ENCODE measurements at places on chromosomes 1 and 21. TPM values are rescaled to one million over a fixed set of nuclear protein-coding genes. Genes with fewer than 3 reads are reported as not detected.

CACNA1E gene
- total RNA-seq = 0.05 TPM

CDK18 gene
- total RNA-seq = 0.27 TPM

GRHL3 gene
- total RNA-seq = not detected

LCE2C gene
- total RNA-seq = not detected

LRRC71 gene
- not detected for total RNA-seq

OR2L2 gene
- total RNA-seq = 0.11 TPM

ELF3 gene
- 0.55 TPM for total RNA-seq

CYP2J2 gene
- total RNA-seq = 1.0 TPM

S100A9 gene
- total RNA-seq = not detected

MXRA8 gene
- total RNA-seq = 0.11 TPM

IGSF3 gene
- total RNA-seq = 0.68 TPM

PLA2G5 gene
- total RNA-seq = not detected

IL12RB2 gene
- 27.8 TPM for total RNA-seq

CLIC4 gene
- total RNA-seq = 15.3 TPM

KCNA2 gene
- total RNA-seq = 1.8 TPM

CELA3B gene
- not detected for total RNA-seq

SLC45A1 gene
- total RNA-seq = 0.86 TPM

BEND5 gene
- 1.7 TPM for total RNA-seq

CGN gene
- total RNA-seq = 0.09 TPM

MASP2 gene
- 0.18 TPM for total RNA-seq

RGSL1 gene
- total RNA-seq = not detected

LRRC38 gene
- total RNA-seq = not detected

EPHA2 gene
- not detected for total RNA-seq

SLC6A9 gene
- 2.6 TPM for total RNA-seq

CFHR3 gene
- not detected for total RNA-seq

NTNG1 gene
- total RNA-seq = not detected

Measured in T-helper 2 cell treated with Interferon-gamma antibody and Interleukin-4, amounts not matched to agents 100 ng/mL and 5 ng/mL, for 36 hours (primary cell).